ENCODE measurements at places on chromosomes 12 and 14. TPM values are rescaled to one million over a fixed set of nuclear protein-coding genes. Genes with fewer than 3 reads are reported as not detected.
A peak's percentile ranks its signal among the peaks of the same experiment; 100 is the strongest.

VSX2 gene
- total RNA-seq, result not detected

GRCh38 chr12:128557231-128557630 is 266.5 kb downstream of the SLC15A4 start:
- DNase-seq, result no peak

- DNase-seq, result no peak
Measured at GRCh38 chr14:22998329-22999012, 11.5 kb downstream of the C14orf93 start.

- DNase-seq, result no peak
Measured at GRCh38 chr12:52235001-52235764, 2.1 kb downstream of the KRT7 start.

TRIM9 gene
- 0.14 TPM for total RNA-seq

DNA sequence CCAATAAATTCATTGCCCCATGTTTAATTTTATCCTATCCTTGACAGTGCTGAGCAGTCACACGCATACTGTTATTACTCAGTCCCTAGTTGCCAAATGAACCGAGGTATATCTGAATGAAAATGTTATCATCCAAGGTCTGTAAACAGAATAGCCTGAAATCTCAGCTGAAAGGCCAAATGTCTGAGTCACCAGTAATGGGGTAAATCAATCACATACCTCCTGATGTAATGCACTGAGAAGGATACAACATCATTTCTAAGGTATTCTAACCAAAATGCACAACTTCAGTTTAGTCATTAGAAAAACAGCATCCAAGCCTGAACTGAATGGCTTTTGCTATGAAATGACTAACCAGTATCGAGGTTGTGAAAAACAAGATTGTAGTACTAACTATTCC is 228.6 kb downstream of the DPF3 start:
- DNase-seq, result peak; percentile 99

- no peak for DNase-seq
Measured at GRCh38 chr12:129481921-129482320, 421.9 kb downstream of the TMEM132D start.

GRCh38 chr12:18339633-18340032 is 78.3 kb downstream of the PIK3C2G start:
- no peak for DNase-seq

RASSF9 gene
- 7.6 TPM for total RNA-seq

DNA sequence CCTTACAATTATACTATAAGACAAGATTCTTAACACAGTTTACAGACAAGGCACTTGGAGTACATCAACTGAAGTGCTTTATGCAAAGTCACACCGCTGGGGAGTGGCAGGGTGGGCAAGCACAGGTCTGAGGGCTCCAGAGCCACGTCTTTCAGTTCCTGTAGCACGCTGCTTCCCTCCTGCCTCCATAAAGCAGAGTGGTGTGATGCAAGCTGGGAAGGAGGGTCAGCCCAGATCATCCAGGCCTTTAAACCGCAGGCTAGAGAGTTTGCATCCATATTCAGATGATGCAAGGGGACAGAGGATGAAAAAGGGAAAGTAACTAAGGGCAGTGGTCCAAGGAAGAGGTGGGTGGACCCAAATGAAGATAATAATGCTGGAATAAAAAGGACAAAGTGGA is 132.6 kb downstream of the ITPR2 start:
- no peak for DNase-seq

GRCh38 chr14:104604458-104605449 is at the start of gene TMEM179:
TMEM179 (minus strand) TSS chr14:104604772; CDS start chr14:104604741, 31 bp downstream.
- DNase-seq, result peak; percentile 12

- no peak for DNase-seq
Measured at GRCh38 chr14:99517643-99518381, 36.6 kb downstream of the CCNK start.

DNA sequence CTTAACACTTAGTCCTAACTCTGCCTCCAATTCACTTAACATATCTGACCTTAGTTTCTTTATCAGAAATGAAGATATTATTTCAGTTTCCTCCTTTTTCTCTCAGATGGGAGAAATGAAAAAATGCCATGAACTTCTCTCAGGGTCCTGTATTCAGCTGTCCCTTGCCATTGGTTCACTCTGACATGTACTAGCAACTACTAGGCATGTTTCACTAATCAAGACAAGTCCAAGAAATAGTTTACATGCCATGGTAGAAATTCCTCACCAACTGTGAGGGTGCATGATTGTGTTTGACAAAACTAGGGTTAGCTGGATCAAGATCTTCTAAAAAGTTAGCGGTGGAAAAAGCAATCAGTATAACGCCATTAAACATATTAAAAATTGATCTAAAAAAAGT is 7.0 kb upstream of the ATXN7L3B start:
- peak; percentile 25 for DNase-seq

- DNase-seq, result no peak
Measured at GRCh38 chr12:4272424-4273272, 914 bp upstream of the CCND2 start.

- peak; percentile 72 for DNase-seq
Measured at GRCh38 chr12:94677778-94678177, 27.4 kb upstream of the TMCC3 start.

GRCh38 chr14:37622231-37622923 is 26.9 kb downstream of the TTC6 start:
- no peak for DNase-seq

DNA sequence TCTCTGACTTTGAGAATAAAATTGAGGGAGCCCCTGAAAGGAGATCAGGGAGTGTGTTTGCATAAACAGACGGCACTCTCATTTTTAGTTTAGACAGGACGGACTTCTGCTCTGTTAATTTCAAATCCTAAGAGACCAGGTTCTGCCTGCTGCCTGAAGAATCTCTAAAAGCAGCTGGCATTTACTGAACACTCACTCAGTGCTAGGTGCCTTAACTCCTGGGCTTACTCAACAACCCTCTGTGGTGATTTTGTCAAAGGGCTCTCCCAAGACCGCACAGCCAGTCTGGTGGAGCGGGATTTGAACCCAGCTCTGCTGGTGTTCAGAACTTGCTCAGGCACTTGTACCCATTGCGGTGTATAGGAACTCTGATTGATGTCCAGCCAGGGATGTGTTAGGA is 2.2 kb downstream of the ORAI1 start:
- DNase-seq, result no peak

DNA sequence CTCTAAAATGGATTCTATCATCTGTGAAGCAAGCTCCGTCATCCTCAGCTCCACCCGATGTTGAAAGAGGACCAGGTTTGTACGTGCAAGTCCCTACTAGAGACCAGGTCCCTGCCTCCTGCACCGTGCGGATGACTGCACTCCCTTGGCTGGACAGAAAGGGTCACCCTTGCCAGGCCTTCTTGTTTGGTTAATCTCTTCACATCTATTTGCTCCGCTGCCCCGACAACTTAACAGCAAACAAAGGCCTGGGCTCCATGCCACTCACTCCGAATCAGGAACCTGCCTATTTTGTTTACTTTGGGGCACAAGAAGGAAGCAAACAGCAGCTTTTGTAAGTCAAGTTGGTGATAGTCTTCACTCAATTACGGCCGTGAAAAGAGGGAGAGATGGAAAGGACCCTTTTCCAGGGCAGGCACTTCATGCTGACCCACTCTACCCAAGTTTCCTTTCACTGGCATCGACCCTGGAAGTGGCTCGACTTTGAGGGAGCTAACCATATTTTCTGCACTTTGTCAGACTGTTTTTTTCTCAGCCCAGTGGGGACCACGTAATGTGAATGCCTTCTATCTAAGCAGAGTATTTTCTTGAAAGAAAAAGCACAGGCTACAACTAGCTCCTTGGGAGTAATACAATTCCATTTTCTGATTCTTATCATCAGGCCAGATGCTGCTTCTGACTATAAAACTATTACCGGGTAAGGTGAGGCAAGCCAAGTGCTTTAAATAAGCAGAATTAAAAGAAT is 202.6 kb downstream of the FOXN3 start:
- DNase-seq, result peak; percentile 7

GRCh38 chr12:12890543-12891079 is 751 bp upstream of the GPRC5A start:
- DNase-seq, result peak; percentile 88

DNA sequence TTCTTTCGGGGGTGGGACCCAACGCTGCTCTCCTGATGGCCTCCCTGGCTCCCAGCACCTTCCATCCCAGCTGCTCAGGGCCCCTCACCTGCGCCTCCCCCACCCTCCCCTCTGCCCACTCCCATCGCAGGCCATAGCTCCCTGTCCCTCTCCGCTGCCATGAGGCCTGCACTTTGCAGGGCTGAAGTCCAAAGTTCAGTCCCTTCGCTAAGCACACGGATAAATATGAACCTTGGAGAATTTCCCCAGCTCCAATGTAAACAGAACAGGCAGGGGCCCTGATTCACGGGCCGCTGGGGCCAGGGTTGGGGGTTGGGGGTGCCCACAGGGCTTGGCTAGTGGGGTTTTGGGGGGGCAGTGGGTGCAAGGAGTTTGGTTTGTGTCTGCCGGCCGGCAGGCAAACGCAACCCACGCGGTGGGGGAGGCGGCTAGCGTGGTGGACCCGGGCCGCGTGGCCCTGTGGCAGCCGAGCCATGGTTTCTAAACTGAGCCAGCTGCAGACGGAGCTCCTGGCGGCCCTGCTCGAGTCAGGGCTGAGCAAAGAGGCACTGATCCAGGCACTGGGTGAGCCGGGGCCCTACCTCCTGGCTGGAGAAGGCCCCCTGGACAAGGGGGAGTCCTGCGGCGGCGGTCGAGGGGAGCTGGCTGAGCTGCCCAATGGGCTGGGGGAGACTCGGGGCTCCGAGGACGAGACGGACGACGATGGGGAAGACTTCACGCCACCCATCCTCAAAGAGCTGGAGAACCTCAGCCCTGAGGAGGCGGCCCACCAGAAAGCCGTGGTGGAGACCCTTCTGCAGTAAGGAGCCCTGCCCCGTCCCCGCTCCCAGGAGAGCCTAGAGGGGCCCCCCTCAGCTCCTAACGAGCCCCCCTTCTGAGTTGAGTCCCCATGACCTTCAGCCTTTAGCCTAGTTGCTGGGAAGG is at the start of gene HNF1A:
HNF1A (plus strand) TSS at position 248 of the 924 bp plus-strand sequence; CDS start at position 474, 226 bp downstream.
- no peak for DNase-seq

- no peak for DNase-seq
Measured at GRCh38 chr12:93976024-93976423, 172.4 kb upstream of the PLXNC1 start.

- DNase-seq, result no peak
Measured at GRCh38 chr12:48307269-48307668, 43.5 kb downstream of the ZNF641 start.

- no peak for DNase-seq
Measured at GRCh38 chr12:69343357-69343756, 4.8 kb upstream of the LYZ start.

GRCh38 chr12:130299574-130299973 is 38.1 kb upstream of the PIWIL1 start:
- no peak for DNase-seq

DNA sequence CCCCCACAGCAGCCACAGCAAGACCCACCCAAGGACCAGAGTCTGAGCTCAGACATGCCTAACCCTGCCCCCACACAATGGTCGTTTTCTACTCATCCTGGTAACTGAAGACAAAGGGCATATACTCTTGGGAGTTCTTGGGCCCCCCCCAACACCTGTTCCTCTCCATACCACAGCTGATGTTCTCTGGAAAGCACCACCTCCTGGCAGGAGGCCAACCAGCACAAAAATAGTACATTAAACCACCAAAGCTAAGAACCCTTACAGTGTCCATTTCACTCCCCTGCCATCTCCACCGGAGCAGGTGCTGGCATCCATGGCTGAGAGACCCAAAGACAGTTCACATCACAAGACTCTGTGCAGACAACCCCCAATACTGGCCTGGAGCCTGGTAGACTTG is 80.6 kb upstream of the DAAM1 start:
- no peak for DNase-seq

GRCh38 chr12:128857133-128857763 is 4.0 kb downstream of the GLT1D1 start:
- DNase-seq, result no peak

PLEKHD1 gene
- not detected for total RNA-seq

- DNase-seq, result peak; percentile 16
Measured at GRCh38 chr12:113333877-113334785, 778 bp downstream of the SLC8B1 start.

- DNase-seq, result no peak
Measured at GRCh38 chr12:117622741-117623140, 261.3 kb upstream of the NOS1 start.

DNA sequence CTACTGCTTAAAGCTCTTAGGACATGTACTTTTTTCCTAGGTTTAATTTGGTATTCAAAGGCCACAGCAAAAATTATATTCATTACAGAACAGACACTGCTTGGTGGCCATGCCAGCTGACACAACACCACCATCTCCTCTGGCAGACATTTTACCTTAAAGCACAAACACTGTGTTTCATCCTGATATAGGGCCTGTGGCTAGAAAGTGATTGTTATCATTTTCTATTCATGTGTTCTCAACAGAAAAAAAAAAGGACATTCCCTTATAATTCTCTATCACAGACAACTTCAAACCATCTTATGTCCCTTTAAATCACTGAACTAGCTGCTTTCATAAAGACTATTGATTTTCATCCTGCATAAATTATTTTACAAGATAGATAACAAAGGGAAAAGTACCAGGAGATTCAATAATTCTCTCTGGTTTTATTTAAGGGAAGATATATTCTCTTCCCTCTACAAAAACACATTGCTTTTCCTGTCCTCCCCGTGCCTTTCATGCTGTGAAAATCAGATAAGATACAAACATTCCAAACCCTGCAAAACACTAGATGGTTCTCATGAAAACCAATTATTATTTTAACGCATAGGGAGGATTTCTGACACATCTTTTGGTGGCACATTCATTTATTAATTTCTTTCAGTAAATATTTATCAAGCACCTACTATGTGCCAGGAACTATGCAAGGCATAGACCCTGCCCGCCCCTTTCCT is 139.3 kb upstream of the TMCC3 start:
- DNase-seq, result no peak

- no peak for DNase-seq
Measured at GRCh38 chr12:95956557-95957145, 13.5 kb downstream of the AMDHD1 start.

TAS2R7 gene
- total RNA-seq, result 0.33 TPM

- DNase-seq, result peak; percentile 77
Measured at GRCh38 chr12:1474574-1475153, 119.7 kb downstream of the FBXL14 start.

- DNase-seq, result no peak
Measured at GRCh38 chr12:80470403-80470802, 26.4 kb downstream of the PTPRQ start.

HOXC9 gene
- total RNA-seq, result 3.2 TPM

- DNase-seq, result no peak
Measured at GRCh38 chr12:69332815-69333358, 15.3 kb upstream of the LYZ start.

- DNase-seq, result no peak
Measured at GRCh38 chr14:101119830-101120571, 216.5 kb upstream of the RTL1 start.

DNA sequence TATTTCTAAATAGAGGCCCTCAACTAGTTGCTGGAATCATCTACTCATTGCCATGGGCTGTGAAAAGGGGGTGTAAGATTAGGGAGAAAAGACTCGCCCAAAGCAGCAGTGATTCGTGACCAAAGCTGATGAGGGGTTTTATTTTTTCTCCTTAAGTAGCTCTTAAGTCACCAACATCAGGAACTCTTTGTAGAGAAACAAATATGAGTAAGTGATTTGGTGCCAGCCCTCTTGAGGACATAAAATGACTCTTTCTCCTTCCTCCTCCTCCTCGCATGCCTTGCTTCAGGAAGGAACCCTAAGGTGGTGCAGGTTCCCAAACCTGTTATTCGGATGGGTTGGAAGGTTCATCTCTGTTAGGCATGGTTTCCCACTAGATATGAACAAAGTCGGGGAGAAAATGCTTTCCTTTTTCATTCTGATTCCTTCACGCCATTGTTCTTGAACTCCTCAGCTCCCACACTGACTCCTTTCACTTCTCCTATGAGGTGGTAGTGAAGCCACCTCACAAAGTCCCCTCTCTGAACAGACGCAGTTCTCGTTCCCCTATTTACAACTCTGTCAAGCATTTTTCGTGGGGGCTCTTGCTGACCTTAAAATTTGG is 113.4 kb downstream of the ETV6 start:
- no peak for DNase-seq

Measured in mammary epithelial cell (primary cell).